ENCODE measurements at places on chromosomes 16 and 17.
A peak's percentile ranks its signal among the peaks of the same experiment; 100 is the strongest.

GRCh38 chr17:76710863-76711611 is at the start of gene MXRA7:
TSS of gene MXRA7 (minus strand) at chr17:76710965. CDS start at chr17:76710946, 19 bp downstream.
- DNase-seq = no peak

DNA sequence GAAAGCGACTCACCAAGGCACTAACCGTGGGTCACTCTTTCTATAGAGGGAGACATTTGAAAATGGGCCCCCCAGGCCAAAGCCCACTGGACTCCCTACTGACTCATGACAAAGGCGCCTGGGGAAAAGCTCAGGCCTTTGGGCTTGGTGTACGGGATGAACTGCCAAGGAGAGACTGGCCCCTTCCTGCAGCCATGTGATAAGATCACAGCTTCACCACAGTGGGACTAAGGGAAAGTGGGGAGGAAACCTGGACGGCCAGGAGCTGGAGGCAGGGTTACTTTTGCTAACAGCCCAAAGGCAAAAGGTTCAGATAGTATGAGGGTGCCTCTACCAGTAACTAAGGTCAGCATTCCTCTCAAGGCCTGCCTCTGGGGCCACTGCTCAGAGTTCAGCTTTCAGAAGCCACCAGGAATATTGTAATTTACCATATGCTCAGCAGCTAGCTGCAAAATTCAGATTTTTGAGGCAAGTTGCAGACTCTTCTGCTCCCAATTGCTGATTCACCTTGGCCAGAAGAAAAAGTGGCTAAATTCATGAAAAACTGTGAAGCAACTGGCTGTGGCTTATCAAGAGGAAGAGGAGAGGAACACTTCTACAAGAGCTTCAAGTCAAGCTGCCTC is 37.1 kb upstream of the SLC25A19 start:
- DNase-seq = no peak

DNA sequence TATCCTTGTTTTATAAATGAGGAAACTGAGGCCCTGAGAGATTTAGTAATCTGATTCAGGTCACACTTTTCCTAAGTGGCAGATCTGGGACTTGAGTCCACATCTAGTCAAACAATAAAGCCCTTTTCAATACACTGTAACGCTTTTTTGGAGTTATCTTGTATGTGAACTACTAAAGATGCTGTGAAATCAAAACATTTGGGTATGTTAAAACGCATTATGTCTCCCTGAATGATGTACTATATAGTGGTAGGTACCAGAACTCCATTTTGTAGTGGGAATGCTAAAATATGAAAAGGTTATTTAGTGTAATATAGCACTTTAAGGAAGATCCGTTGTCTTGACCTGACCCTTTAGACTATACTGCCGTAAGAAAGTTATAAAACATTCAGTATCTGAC is 57.2 kb downstream of the NACA2 start:
- no peak for DNase-seq

- DNase-seq = no peak
These were observed 24.8 kb downstream of the LMF1 start for GRCh38 chr16:946048-946395.

DNA sequence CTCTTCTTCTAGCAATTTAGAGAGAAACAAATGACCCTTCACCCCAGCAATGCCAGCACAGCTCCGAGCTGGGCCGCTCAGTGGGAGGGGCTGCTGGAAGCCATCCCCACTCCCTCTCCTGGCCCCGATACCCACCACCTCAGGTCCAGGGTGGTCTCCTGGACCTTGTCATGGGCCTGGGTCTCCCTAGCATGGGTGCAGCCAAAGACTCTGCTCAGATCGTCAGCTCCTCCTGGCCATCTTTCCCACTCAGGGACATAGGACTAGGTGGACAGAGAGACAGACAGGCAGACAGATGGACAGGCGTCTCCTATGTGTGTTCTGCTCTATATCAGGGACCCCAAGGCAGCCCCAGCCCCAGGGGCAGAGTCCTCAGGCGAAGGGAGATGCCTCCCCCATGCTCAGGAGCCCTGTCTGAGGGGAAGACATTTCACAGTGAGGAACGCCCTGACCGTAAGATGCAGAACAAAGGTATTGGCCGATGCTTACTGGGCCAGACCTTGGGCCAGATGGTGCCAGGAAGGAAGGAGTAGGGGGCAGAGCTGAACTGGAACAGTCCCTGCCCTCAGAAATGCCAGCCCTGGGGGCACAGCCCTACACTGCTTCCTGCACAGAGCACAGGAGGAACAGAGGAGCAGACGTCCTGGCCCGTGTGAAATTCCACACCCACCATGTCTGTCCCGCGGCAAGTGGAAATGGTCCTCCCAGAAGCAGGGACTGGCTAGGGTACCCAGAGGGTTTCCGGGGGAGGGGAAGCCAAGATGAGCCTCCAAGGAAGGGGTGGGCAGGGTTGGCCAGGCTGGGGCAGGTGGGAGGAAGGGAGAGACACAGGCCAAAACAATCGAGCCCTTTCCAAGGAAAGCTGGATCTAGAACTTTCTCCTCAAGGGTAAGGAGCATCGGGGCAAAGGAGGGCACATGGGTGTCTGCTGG is 13.0 kb downstream of the PITPNM3 start:
- DNase-seq = no peak

GRCh38 chr17:9315360-9315759 is 260.3 kb downstream of the STX8 start:
- no peak for DNase-seq

- no peak for DNase-seq
These were observed 83.2 kb downstream of the NTN1 start for GRCh38 chr17:9104370-9105041.

GRCh38 chr17:50638966-50639713 is 4.5 kb downstream of the ABCC3 start:
- no peak for DNase-seq

DNA sequence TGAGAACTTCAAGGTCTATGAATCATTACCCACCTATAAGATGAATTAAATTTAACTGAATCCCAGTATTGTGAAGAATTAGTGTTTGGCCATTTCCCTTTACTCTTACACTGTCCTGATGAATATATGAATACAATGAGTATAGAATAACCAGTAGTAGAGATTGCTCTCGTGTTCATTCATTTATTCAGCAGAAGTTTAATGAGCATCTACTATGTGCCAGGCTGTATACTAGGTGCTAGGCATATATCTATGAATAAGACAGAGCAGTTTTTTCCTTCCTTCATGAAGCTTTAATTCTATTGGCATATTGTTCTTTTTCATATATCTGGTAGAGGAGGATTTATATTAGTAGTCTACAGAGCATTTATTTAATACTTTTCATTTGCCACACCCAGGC is 6.0 kb downstream of the GOSR1 start:
- DNase-seq = no peak

DNA sequence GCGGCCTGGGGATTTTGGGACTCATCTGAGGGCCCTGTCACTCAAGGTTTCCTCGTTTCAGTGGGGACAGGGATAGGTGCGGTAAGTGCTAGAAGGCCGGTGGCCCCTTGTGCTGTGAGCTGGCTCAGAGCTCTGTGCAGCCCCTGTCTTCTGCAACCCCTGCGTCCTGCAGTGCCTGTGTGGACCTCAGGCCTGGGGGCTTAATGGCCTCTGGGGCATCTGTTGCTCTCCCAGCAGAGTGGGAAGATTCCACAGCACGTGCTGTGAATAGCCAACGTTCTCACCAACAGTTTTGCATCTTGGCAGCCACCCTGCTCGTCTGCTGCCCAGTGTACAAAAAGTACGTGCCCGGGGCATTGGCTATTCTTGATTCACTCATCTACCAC is 4.9 kb downstream of the FOXC2 start:
- DNase-seq = no peak

GRCh38 chr16:9500872-9501271 is 409.4 kb downstream of the HAPSTR1 start:
- DNase-seq = no peak

- no peak for DNase-seq
These were observed 293.4 kb downstream of the SHISA9 start for GRCh38 chr16:13194766-13195165.

- DNase-seq = no peak
These were observed 252.7 kb downstream of the PMP22 start for GRCh38 chr17:15012351-15012980.

GRCh38 chr17:39921323-39921722 is 2.9 kb upstream of the GSDMB start:
- no peak for DNase-seq

GRCh38 chr16:51416926-51417325 is 265.9 kb upstream of the SALL1 start:
- no peak for DNase-seq

GRCh38 chr17:79255926-79256585 is 181.4 kb downstream of the ENGASE start:
- no peak for DNase-seq

- DNase-seq = no peak
These were observed 27.7 kb downstream of the CRAMP1 start for GRCh38 chr16:1639860-1640259.

- DNase-seq = peak; percentile 85
These were observed 12.0 kb downstream of the FAM83G start for GRCh38 chr17:18992454-18993130.

- no peak for DNase-seq
These were observed 6.1 kb upstream of the MXRA7 start for GRCh38 chr17:76716839-76717215.

- peak; percentile 80 for DNase-seq
These were observed 215.7 kb upstream of the CIBAR2 start for GRCh38 chr16:85327731-85328675.

DNA sequence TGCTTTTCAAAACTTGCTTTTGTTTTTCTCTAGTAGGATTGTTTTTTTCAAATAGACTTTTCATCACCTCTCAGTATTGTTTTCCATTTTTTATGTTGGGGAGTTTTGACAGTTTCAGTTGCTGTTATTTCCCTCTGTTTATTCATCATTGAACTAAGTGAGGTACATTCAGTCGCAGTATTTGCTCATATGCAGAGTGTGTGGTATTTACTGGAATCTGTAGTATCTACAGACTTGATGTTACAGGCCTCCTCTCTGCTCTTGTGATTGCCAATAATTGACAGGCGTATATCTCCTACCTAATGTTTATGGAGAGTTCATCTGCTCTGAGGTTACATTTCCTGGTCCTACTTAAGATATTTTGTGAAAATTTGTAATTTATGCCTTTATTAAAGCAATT is 49.6 kb downstream of the COX10 start:
- DNase-seq = no peak

DNA sequence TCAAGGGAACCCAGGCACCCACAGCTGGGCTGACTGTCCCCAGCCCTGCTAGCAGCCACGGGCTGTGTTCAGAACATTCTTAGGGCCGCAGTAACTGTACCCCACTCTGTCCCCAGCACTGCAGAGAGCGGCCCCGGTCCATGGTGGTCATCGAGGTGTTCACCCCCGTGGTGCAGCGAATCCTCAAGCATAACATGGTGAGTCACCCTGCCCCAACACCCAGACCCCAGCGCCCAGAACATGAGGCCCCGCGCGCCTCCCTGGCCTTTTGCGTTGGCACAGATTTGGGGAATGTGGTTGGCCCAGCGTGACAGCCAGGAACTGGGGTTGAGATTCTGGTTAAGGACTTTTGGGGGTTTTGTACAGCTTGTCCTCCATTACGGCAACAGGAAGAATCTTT is 114.9 kb upstream of the PLCG2 start:
- no peak for DNase-seq

DNA sequence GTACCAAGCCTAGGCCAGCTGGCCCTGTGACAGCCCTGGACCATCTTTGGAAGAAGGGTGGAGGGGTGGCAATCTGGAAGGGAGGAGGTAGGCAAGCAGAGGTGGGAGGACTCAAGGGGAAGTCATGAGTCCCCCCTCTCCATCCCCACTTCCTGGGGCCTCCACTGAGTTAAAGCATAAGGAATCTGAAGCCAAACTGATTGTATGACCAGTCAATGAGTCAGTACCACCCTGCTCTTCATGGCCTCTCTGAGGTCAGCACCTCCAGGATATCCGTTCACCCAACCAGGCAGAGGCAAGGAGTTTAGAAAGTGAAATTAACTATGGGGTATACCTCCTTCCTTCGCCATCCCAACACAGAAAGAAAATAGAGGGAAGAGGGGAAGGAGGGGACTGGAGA is 272.7 kb downstream of the SOX9 start:
- DNase-seq = no peak

- no peak for DNase-seq
These were observed 33.3 kb downstream of the HELZ start for GRCh38 chr17:67211742-67212141.

DNA sequence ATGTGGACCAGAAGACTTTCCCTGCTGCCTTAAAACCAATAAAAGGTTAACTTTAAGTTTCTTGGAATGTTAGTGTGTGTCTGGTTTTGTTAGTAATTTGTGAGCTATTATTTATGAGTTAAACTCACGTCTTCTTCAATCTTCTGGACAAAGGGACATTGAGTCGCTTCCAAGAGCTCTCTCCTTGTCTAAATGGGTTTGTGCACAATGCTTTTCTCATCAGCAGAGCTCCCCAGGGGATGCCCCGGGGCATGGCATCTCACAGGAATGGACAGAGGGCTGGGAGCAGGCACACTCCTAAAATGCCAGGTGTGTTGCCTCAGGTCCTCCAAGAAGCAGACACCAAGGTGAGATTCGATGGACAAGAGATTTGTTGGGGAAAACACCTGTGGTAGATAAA is 90.5 kb downstream of the RGS9 start:
- DNase-seq = no peak

DNA sequence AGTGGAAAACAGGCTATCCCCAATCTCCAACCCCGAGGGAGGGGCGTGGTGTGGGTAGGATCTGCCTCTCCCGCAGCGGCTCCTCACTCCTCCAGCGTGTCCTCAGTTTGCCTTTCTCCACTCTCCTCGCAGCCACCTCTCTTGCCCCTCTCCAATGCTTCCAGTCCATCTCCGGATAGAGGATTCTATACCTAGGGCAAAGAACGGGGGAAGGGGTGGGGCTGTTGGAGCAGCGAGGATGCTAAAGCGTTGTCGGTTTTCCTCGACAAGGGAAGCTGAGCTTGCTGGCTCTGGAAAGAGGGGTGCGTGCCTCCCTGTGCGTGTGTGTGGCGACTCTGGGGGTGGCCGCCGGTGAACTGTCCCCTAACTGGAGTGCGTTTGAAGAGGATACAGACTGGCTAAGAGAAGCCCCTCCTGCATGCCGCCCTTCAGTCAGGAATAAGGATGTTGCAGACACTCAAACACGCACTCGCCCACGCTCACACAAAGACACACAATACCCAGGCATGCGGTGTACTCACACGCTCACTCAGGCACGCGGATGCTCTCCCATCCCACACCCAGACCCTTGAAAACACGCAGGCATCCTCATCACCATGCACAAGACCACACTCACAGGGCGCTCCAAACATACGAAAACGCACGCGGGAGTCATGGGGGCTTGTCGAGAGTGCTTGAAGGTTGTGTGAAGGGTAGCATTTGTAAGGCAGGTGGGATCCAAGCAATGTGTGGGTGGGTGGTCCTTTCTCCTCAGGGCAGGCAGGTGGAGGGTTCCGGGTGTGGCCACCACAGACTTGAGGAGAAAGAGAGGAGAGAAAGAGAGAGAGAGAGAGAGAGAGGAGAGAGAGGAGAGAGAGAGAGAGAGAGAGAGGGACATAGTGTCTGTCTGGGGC is 655 bp upstream of the GPR139 start:
- DNase-seq = peak; percentile 16

GRCh38 chr16:78552716-78553115 is 453.3 kb downstream of the WWOX start:
- DNase-seq = peak; percentile 41

DNA sequence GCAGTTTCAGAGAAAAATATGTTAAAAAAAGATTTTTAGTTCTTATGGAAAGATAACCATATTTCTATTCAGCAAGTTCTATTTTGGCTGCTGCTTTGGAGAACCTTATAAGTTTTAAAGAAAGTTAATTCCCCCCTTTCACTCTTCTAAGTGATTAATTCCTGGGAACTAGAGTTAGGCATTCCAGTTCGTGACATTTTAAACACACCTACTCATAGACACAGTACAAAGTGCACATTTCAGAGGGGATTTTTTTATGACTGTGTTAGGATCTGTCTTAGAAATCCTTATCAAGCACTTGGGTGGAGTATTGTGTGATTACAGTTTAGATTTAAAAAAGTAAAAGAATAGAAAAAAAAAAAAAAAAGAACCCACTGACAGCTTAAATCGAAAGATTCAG is 3.5 kb upstream of the CDH11 start:
- no peak for DNase-seq
